ENCODE measurements at places on chromosomes 12 and 14. TPM values are rescaled to one million over a fixed set of nuclear protein-coding genes. Genes with fewer than 3 reads are reported as not detected.
A peak's percentile ranks its signal among the peaks of the same experiment; 100 is the strongest.

GRCh38 chr14:51554953-51555352 is 96.8 kb upstream of the FRMD6 start:
- no peak overlapping the region for H3K27ac ChIP-seq
- H3K4me1 ChIP-seq, result no peaks in the 10 kb centered on the region
- no peak overlapping the region for H3K4me3 ChIP-seq
- DNase-seq, result no peak
- no peaks in the 10 kb centered on the region for H3K27me3 ChIP-seq
- no peaks in the 10 kb centered on the region for H3K36me3 ChIP-seq

GRCh38 chr14:105409364-105409763 is 10.3 kb upstream of the MTA1 start:
- no peaks in the 10 kb centered on the region for H3K27me3 ChIP-seq
- DNase-seq, result no peak
- no peak overlapping the region for H3K27ac ChIP-seq
- H3K36me3 ChIP-seq, result no peaks in the 10 kb centered on the region
- peaks cover 12% of the 10 kb centered on the region for H3K4me1 ChIP-seq

GRCh38 chr12:49664591-49665239 is 41.4 kb downstream of the PRPF40B start:
- no peak overlapping the region for H3K4me3 ChIP-seq
- H3K36me3 ChIP-seq, result no peaks in the 10 kb centered on the region
- no peaks in the 10 kb centered on the region for H3K27me3 ChIP-seq

DNA sequence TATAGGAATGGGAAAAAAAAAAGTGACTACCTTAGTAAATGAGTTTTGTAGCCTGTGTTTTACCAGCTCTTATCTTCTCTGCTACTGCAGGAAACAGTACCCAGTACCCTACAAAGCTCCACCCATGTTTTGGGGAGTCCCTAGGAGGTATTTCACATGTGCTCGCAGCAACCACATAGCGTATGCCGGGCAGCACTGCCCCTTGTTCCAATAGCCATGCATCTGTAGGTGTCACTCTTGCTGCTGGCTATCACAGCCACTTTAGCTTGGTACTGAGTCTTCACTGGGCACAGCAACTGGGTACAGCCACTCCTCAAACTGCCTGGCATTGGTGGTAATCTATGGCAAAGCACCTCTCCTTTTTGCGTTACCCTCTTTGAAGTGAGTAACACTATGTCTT is 2.0 kb upstream of the MDM1 start:
- H3K27ac ChIP-seq, result no peak overlapping the region
- H3K4me1 ChIP-seq, result peaks cover 12% of the 10 kb centered on the region
- DNase-seq, result peak; percentile 28
- no peak overlapping the region for H3K4me3 ChIP-seq
- no peaks in the 10 kb centered on the region for H3K36me3 ChIP-seq
- no peaks in the 10 kb centered on the region for H3K27me3 ChIP-seq

DNA sequence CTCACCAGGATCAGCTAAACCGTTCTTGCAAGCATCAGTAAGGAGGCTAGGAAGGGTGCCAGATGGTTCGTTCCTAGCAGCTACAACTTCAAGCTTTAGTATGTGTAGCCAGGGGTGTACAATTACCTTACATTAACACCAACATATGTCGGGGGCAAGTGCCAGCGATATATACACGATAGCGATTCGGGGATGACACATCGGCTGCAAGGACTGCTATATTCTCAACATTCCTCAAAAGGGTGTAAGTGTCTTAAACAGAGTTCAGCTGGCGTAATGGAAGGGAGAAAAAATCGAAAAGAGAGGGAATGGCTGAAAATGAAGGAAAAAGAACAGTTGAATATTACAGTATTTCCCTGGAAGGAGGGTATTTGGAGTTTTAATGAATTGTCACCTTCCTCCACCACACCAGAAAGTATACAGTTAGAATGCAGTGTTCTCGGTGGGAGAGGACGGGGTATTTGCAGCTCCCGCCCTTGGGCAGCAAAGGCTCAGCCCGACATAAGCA is 545 bp downstream of the LIMA1 start:
- H3K27me3 ChIP-seq, result no peaks in the 10 kb centered on the region
- peak overlapping the region; percentile 76 for H3K4me3 ChIP-seq
- no peaks in the 10 kb centered on the region for H3K36me3 ChIP-seq
- H3K27ac ChIP-seq, result peak overlapping the region; percentile 89
- H3K4me1 ChIP-seq, result peaks cover 40% of the 10 kb centered on the region
- no peak for DNase-seq

DNA sequence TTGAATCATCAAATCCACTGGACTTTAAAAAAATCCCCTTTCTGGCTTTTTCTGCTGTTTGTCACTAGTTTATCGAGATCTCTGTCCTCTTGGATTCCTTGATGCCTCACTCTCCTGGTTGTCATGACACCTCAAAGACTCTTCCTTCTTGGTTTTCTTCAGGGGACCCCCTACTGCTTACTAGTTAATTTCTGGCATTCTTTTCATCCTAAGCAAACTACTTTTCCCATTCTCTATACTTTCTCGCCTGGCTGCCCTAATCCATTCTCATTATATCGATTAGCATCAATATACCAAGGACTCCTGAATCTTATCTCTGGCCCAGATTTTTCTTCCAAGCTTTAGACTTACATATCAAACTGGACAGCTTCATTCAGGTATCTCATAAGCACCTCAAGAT is 98.6 kb downstream of the NEDD1 start:
- no peaks in the 10 kb centered on the region for H3K27me3 ChIP-seq
- H3K36me3 ChIP-seq, result no peaks in the 10 kb centered on the region
- H3K4me1 ChIP-seq, result no peaks in the 10 kb centered on the region
- no peak for DNase-seq

GRCh38 chr14:55514819-55515490 is 65.1 kb upstream of the KTN1 start:
- H3K4me1 ChIP-seq, result no peaks in the 10 kb centered on the region
- no peak overlapping the region for H3K27ac ChIP-seq
- no peak for DNase-seq
- H3K4me3 ChIP-seq, result no peak overlapping the region
- no peaks in the 10 kb centered on the region for H3K36me3 ChIP-seq

GRCh38 chr12:69509904-69510827 is 40.0 kb downstream of the FRS2 start:
- H3K36me3 ChIP-seq, result no peaks in the 10 kb centered on the region
- H3K27ac ChIP-seq, result no peak overlapping the region
- no peaks in the 10 kb centered on the region for H3K27me3 ChIP-seq
- no peak overlapping the region for H3K4me3 ChIP-seq
- H3K4me1 ChIP-seq, result peaks cover 56% of the 10 kb centered on the region

DNA sequence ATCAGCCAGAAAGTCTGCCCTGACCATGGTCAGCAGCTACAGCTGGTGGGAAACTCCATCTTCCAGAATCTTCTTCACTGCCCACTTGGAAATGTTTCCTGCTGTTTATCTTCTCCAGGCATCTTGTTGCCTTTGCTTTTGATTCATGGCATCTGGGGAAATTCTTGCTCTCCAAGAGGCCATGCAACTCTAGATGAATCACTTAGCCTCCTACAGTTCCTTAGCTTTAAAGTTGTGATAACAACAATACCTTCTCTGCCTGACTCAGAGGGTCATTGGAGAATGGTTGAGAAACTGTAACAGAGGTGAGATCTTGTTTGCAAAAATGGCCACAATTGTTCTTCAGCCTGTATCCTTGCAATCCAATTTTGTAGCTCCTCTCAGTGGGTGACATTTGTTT is 121.0 kb upstream of the VRK1 start:
- H3K4me1 ChIP-seq, result no peaks in the 10 kb centered on the region
- DNase-seq, result no peak
- no peaks in the 10 kb centered on the region for H3K27me3 ChIP-seq
- H3K27ac ChIP-seq, result no peak overlapping the region
- H3K36me3 ChIP-seq, result no peaks in the 10 kb centered on the region

GRCh38 chr12:4829161-4829792 is 80.4 kb upstream of the KCNA1 start:
- no peak overlapping the region for H3K4me3 ChIP-seq
- H3K27me3 ChIP-seq, result no peaks in the 10 kb centered on the region
- DNase-seq, result no peak
- no peak overlapping the region for H3K27ac ChIP-seq

DNA sequence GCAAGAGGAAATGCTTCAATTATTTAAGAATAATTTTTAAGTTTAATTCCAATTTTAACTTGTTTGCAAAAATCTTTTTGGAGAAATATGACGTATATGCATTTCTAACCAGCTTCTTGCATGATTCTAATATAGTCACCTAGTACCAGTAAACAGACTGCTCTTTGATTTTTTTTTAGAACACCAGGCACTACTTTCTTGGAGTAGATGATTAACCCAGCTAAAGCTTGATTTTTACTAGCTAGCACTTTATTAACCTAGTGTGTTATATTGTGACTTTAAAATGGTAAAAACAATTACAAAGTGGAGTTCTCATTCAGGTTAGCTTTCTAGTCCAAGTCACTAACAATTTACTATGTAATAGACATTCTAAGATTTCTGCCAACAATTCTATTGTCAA is 32.6 kb upstream of the FGD4 start:
- no peaks in the 10 kb centered on the region for H3K27me3 ChIP-seq
- H3K36me3 ChIP-seq, result no peaks in the 10 kb centered on the region
- no peaks in the 10 kb centered on the region for H3K4me1 ChIP-seq
- H3K27ac ChIP-seq, result no peak overlapping the region
- no peak for DNase-seq

GRCh38 chr14:67158566-67158965 is 30.7 kb upstream of the GARIN2 start:
- H3K27ac ChIP-seq, result no peak overlapping the region
- no peaks in the 10 kb centered on the region for H3K36me3 ChIP-seq
- DNase-seq, result no peak
- no peaks in the 10 kb centered on the region for H3K27me3 ChIP-seq

DNA sequence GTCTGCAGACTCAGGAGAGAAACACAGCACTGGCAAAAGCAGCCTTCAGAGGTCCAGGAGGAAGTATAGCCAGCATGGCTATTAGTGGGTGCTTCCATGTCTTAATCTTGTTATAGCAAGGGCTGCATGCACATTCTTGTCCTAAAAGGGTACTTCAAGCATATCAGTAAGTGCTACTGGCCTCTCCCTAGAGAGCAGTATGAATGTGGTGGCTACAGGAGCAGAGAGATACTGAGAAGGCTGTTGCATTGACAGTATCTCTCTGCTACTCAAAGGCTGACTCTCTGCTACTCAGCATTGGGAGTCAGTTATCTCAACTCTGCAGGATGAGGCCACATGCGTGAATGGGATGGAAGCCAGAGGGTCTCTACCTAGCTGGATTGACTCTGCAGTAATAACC is 2.0 kb downstream of the GARIN6 start:
- H3K27ac ChIP-seq, result no peak overlapping the region
- no peaks in the 10 kb centered on the region for H3K4me1 ChIP-seq
- no peaks in the 10 kb centered on the region for H3K36me3 ChIP-seq
- no peak overlapping the region for H3K4me3 ChIP-seq
- no peak for DNase-seq

DNA sequence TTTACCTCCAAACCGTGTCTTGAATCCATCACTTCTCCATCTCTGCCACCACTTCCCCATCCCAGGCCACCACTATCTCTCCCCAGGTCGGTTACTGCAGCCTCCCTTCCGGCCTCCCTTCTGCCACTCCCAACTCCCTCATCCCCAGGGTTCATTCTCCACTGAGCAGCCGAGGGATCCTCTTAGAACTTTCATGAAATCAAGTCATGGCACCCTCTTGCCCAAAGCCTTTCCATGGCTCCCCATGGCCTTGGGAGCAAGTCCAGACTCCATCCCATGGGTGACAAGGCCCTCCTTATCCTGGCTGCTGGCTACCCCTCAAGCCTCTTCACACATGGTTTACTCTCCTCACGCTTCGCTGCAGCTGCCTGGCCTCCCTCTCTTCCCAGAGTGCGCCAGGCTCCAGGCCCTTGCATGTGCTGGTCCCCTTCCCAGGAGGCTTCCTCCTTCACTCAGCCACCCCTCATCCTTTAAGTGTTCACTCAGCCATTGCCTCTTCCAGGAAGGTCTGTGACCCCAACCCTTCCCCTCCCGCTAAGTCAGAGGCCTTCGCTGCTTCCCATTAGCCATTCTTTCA is 17.9 kb upstream of the SH2B3 start:
- no peak overlapping the region for H3K27ac ChIP-seq
- DNase-seq, result no peak
- no peaks in the 10 kb centered on the region for H3K27me3 ChIP-seq
- no peak overlapping the region for H3K4me3 ChIP-seq
- no peaks in the 10 kb centered on the region for H3K4me1 ChIP-seq

DNA sequence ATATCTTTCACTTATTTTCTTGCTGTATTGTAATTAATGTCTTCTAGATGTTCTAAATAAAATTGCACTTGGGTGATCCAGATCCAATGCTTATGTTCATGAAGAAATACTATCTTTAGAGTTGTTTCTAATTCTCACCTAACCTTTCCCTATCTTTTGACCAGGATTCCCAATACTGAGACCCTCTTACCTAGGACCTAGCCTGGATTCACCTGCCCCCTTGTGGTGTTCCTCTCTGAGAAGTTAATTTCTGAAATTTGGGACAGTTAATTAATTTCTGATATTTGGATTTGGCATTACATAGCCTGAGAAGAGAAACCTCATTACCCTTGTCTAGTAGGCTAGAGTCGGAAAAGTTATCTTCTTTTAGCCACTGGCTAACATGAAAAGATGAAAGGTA is 29.5 kb downstream of the FOXA1 start:
- no peaks in the 10 kb centered on the region for H3K36me3 ChIP-seq
- H3K27ac ChIP-seq, result no peak overlapping the region
- no peaks in the 10 kb centered on the region for H3K4me1 ChIP-seq
- H3K27me3 ChIP-seq, result no peaks in the 10 kb centered on the region
- DNase-seq, result no peak

GRCh38 chr12:13101821-13102375 is 1.6 kb downstream of the GSG1 start:
- peaks cover 49% of the 10 kb centered on the region for H3K4me1 ChIP-seq
- peak overlapping the region; percentile 55 for H3K4me3 ChIP-seq
- H3K27me3 ChIP-seq, result no peaks in the 10 kb centered on the region
- no peaks in the 10 kb centered on the region for H3K36me3 ChIP-seq

DNA sequence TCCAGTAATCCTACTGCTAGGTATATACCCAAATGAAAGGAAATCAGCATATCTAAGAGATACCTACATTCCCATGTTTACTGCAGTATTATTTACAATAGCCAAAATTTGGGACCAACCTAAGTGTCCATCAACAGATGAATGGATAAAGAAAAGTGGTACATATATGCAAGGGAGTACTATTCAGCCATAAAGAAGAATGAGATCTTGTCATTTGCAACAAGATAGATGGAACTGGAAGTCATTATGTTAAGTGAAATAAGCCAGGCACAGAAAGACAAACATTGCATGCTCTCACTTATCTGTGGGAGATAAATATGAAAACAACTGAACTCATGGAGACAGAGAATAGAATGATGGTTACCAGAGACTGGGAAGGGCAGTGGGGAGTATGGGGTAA is 109.5 kb downstream of the INSM2 start:
- no peak overlapping the region for H3K27ac ChIP-seq
- no peaks in the 10 kb centered on the region for H3K4me1 ChIP-seq
- no peaks in the 10 kb centered on the region for H3K27me3 ChIP-seq
- no peak for DNase-seq
- peaks cover 15% of the 10 kb centered on the region for H3K36me3 ChIP-seq
- no peak overlapping the region for H3K4me3 ChIP-seq

The RNASE2 gene
- total RNA-seq, result 6.8 TPM

The HAL gene
- 11.5 TPM for total RNA-seq

The NKX2-1 gene
- total RNA-seq, result 225 TPM

The GRIP1 gene
- total RNA-seq, result 0.33 TPM

The HCAR2 gene
- 19.2 TPM for total RNA-seq

The HOXC10 gene
- total RNA-seq, result not detected

The SLC5A8 gene
- 8.8 TPM for total RNA-seq

The NTF3 gene
- total RNA-seq, result not detected

The NTS gene
- total RNA-seq, result not detected

The KLHDC1 gene
- total RNA-seq, result 7.2 TPM

All from upper lobe of left lung (tissue), 6 donors.